Endodermal cell (in vitro differentiated cells): ENCODE measurements at places on chromosomes 4 and X. TPM values are rescaled to one million over a fixed set of nuclear protein-coding genes. Genes with fewer than 3 reads are reported as not detected.

DNA sequence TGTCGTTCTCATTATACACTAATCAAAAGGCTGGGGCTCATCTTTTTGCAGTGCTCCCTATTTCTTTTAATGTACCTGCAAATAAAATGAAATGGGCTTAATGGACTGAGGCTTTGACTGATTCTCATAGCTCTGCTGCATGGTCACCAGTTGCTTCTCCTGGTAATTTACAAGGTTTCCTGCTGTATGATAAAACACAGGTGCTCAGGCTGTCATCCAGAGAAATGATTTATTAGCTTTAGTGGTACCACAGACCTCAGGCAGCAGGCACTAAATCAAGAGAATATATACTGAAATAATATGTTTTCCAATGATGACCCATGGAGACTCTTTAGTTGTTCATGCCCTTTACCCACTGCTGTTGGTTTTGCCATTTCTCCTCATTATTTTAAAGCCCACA lies 137.7 kb downstream of the C4orf33 start:
- no peak overlapping the region for H3K4me3 ChIP-seq
- no peak for DNase-seq
- H3K27ac ChIP-seq = no peak overlapping the region
- no peaks in the 10 kb centered on the region for H3K27me3 ChIP-seq
- no peaks in the 10 kb centered on the region for H3K4me1 ChIP-seq
- H3K36me3 ChIP-seq = no peaks in the 10 kb centered on the region

Gene CDS1
- total RNA-seq = 5.7 and 5.8 TPM in 2 replicates

DNA sequence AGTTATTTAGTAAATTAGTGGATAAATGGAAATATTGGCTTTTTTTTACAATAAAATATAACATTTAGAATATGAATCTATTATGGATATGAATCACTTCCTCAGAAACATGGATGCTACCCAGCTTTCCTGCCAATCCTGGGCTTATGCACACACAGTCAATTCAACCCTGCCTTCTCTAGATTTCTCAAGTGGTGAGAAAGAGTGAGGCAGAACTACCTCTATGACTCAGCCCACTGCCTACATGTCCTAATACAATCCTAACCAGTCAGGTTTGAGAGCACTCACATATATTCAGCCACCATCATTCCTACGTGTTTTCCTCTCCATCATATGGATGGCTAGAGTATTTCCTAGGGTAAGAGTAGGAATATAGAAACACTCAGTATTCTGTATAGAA lies 91.1 kb upstream of the ANKRD50 start:
- H3K36me3 ChIP-seq = no peaks in the 10 kb centered on the region
- H3K27ac ChIP-seq = no peak overlapping the region
- no peaks in the 10 kb centered on the region for H3K27me3 ChIP-seq
- no peak for DNase-seq
- no peaks in the 10 kb centered on the region for H3K4me1 ChIP-seq

- H3K27ac ChIP-seq = no peak overlapping the region
- no peaks in the 10 kb centered on the region for H3K27me3 ChIP-seq
- no peaks in the 10 kb centered on the region for H3K36me3 ChIP-seq
These were observed 291.7 kb downstream of the GBA3 start for GRCh38 chr4:22984390-22984789.

GRCh38 chrX:16953606-16954211 lies 7.3 kb downstream of the REPS2 start:
- no peak for DNase-seq
- peaks cover 3% of the 10 kb centered on the region for H3K27me3 ChIP-seq
- H3K4me1 ChIP-seq = no peaks in the 10 kb centered on the region
- no peak overlapping the region for H3K27ac ChIP-seq
- no peak overlapping the region for H3K4me3 ChIP-seq
- no peaks in the 10 kb centered on the region for H3K36me3 ChIP-seq

Gene GAGE1
- total RNA-seq = not detected in 2 replicates

DNA sequence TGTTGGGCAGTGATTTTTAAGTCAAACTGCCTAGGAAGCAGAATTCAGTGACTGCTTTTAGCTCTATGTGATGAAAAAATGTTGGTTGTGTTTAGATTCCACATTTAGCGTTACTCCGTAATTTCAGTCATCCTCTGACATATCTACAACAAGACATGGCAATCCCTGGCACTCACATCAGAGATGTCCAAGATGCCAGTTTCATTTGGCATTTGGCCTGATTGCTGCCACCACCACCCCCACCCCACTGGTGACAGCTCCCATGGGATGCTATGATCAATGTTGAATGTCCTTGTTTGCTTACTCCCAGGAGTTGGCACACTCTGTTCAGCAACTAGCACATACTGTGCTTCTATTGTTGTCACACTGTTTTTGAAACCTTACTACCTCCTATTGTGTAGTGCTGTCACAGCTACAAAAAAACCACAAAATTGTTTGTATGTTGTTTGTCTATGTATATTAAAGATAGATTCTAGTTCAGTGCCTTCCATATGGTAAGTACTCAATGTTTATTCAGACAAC lies 101.4 kb downstream of the AWAT2 start:
- no peak overlapping the region for H3K27ac ChIP-seq
- peaks cover 11% of the 10 kb centered on the region for H3K36me3 ChIP-seq
- H3K27me3 ChIP-seq = no peaks in the 10 kb centered on the region
- no peak for DNase-seq
- no peak overlapping the region for H3K4me3 ChIP-seq
- H3K4me1 ChIP-seq = peaks cover 5% of the 10 kb centered on the region

DNA sequence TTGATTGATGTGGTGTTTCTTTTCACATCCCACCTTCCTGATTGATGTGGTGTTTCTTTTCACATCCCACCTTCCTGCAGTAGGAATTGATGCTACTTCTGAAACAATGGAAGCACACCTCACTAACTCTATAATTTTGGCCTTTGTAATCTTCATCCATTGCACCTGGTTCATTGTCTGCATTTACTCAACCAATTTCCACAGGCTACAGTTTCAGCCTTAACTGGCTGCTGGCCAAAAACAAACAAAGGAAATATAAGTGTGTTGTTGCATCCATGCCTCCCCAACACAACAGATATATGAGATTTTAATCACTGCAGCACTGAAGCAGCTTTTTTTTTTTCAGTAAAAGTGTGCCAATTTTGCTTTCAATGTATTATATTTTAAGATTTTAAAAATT lies 867.6 kb upstream of the PCDH7 start:
- no peaks in the 10 kb centered on the region for H3K27me3 ChIP-seq
- no peak overlapping the region for H3K27ac ChIP-seq
- no peak overlapping the region for H3K4me3 ChIP-seq
- H3K36me3 ChIP-seq = no peaks in the 10 kb centered on the region
- H3K4me1 ChIP-seq = peaks cover 9% of the 10 kb centered on the region
- no peak for DNase-seq

DNA sequence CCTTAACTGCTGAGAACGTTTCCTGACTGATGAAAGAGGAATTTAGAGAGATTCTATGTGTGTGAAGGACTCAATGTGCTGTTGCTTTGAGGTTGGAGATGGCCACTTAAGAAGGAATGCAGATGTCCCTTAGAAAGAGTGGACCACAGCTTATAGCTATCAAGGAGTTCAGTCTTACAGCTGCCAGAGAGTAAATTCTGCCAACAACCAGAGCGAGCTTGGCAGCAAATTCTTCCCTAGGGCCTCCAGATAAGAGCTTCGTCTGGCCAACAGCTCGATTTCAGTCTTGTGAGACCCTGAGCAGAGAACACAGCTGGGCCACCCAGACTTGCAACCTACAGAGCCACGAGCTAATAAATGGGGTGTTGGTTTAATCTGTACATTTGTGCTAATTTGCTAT lies 21.8 kb downstream of the MID1 start:
- H3K27me3 ChIP-seq = no peaks in the 10 kb centered on the region
- DNase-seq = no peak
- no peaks in the 10 kb centered on the region for H3K4me1 ChIP-seq
- H3K36me3 ChIP-seq = no peaks in the 10 kb centered on the region
- no peak overlapping the region for H3K27ac ChIP-seq

DNA sequence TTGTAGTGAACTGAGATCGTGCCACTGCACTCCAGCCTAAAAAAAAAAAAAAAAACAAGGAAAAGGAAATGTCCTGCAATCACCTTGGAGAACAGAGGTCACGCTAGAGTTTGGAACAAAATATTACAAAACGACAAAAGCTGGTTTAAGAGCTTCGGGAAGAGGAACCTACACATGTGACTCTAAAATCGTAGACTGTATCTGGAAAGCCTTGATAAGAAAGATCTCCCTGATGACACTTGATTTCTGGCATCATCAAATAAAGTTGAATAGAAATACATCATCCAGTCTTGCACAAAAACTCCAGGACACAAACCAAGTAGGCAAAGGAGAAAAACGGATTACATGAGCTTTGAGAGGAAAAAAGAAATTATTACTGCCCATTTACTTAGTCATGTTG lies 31.1 kb upstream of the DOCK11 start:
- DNase-seq = no peak
- H3K27ac ChIP-seq = no peak overlapping the region
- H3K36me3 ChIP-seq = no peaks in the 10 kb centered on the region
- no peaks in the 10 kb centered on the region for H3K27me3 ChIP-seq

GRCh38 chr4:102578270-102578669 lies 77.1 kb downstream of the NFKB1 start:
- H3K27me3 ChIP-seq = no peaks in the 10 kb centered on the region
- no peaks in the 10 kb centered on the region for H3K4me1 ChIP-seq
- DNase-seq = no peak

- H3K36me3 ChIP-seq = peaks cover 6% of the 10 kb centered on the region
- H3K27me3 ChIP-seq = no peaks in the 10 kb centered on the region
- H3K27ac ChIP-seq = no peak overlapping the region
- DNase-seq = no peak
These were observed 189.8 kb upstream of the ANK2 start for GRCh38 chr4:112859456-112860184.

DNA sequence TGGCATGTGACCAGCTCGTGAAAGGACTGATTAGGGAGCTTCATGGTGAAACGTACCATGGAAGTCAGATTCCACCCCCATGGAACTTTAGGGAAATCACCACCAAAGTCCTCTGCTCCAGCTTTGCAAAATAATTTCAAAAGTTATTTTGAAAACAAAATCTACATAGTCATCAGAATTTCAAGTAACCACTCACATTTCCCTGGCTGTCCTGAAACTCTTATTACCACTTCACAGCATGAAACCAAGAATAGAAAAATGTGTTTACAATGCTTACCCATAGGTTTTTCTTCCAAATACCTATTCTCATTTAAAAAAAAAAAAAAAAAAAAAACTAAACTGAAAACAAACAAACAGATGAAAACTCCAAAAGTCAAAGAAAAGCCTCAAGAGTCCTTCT lies 198.7 kb downstream of the PDGFRA start:
- no peaks in the 10 kb centered on the region for H3K4me1 ChIP-seq
- no peak overlapping the region for H3K27ac ChIP-seq
- DNase-seq = no peak

- no peaks in the 10 kb centered on the region for H3K4me1 ChIP-seq
- H3K27ac ChIP-seq = no peak overlapping the region
- DNase-seq = no peak
- H3K27me3 ChIP-seq = no peaks in the 10 kb centered on the region
These were observed 421.2 kb upstream of the NWD2 start for GRCh38 chr4:36823199-36823967.

- no peaks in the 10 kb centered on the region for H3K4me1 ChIP-seq
- no peak overlapping the region for H3K4me3 ChIP-seq
- no peaks in the 10 kb centered on the region for H3K27me3 ChIP-seq
- no peak overlapping the region for H3K27ac ChIP-seq
- no peak for DNase-seq
These were observed 74.4 kb upstream of the RBMX start for GRCh38 chrX:136954930-136955329.

DNA sequence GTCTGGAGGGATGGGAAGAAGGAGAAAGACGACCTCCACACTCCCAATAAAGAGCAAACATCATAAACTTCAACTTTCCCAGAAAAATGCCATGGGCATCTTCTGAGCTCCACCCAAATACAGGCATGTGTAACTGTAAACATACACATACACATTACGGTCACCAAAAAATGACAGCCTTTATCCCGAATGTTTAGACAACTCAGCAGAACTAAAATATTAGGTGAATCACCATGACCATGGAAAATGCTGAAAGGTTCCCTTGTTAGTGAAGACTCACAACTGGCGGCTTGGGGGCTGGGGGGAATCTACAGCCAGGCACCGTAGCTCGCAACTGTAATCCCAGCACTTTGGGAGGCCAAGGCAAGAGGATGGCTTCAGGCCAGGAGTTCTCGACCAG lies 33.0 kb downstream of the PRKX start:
- H3K27me3 ChIP-seq = no peaks in the 10 kb centered on the region
- no peak overlapping the region for H3K4me3 ChIP-seq
- DNase-seq = no peak
- no peak overlapping the region for H3K27ac ChIP-seq
- H3K4me1 ChIP-seq = no peaks in the 10 kb centered on the region
- no peaks in the 10 kb centered on the region for H3K36me3 ChIP-seq

Gene POF1B
- not detected in 2 replicates for total RNA-seq

Gene DMP1
- total RNA-seq = 0.09 and 0.11 TPM in 2 replicates

Gene MID1
- 23.5 and 24.3 TPM in 2 replicates for total RNA-seq

DNA sequence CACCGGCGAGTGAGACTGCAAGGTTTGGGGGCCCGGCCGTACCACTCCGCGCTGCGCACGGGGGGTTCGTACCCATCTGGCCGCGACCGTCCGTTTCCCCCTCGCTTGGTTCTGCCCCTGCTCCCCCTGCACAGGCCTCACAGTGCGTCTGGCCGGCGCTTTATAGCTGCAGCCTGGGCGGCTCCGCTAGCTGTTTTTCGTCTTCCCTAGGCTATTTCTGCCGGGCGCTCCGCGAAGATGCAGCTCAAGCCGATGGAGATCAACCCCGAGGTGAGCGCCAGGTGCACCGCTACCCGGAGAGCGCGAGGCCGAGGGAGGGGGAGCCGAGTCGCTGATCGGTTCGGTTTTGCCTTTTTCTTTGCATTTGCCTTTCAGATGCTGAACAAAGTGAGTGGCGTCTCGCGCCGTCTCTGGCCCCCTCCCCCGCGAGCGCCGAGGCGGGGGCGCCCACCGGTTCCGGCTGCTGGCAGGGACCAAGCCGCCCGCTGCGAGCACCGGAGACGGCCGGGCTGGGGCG lies at the start of gene UCHL1:
UCHL1 (plus strand) TSS at position 189 of the 517 bp plus-strand sequence; CDS start at position 238, 49 bp downstream.
- peaks cover 29% of the 10 kb centered on the region for H3K36me3 ChIP-seq
- H3K27ac ChIP-seq = peak within 1 kb of the TSS; percentile 74
- peaks cover 10% of the 10 kb centered on the region for H3K27me3 ChIP-seq
- peaks cover 5% of the 10 kb centered on the region for H3K4me1 ChIP-seq

Gene NAA11
- not detected in 3 replicates for total RNA-seq

Gene TMEM187
- total RNA-seq = 7.5 and 8.1 TPM in 2 replicates

Gene NDST4
- 0.11 and 0.31 TPM in 2 replicates for total RNA-seq
